ENCODE measurements at places on chromosomes 5 and 9.

- no peak for DNase-seq
Measured at GRCh38 chr5:67774786-67775185, 440.8 kb upstream of the PIK3R1 start.

- DNase-seq, result no peak
Measured at GRCh38 chr5:1390861-1391600, 46.1 kb upstream of the CLPTM1L start.

DNA sequence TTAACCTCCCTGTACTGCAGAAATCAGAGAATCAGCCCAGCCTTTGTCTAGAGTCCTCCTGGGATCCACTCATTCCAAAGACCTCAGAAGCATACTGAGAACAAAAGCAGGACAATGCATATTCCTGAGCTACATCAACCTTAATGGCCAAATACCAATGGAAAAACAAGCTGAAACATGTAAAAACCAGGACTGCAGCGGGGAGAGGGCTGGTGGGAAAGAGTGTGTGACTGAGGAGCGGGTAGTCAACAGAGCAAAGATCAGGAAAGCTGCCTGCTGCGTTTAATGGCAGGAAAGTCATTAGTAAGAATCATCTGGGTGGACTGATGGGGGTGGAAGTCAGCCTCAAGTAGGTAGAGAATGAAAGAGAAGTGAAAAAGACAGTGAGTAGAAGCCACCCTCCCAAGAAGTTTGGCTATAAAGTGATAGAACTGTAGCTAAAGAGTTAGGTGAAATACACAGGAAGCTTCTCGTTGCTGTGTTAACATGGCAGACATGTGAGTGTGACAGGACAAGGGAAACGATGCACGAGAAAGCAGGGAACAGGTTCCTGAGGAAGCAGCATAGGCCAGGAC, 88.1 kb downstream of the OTULIN start:
- DNase-seq, result no peak

DNA sequence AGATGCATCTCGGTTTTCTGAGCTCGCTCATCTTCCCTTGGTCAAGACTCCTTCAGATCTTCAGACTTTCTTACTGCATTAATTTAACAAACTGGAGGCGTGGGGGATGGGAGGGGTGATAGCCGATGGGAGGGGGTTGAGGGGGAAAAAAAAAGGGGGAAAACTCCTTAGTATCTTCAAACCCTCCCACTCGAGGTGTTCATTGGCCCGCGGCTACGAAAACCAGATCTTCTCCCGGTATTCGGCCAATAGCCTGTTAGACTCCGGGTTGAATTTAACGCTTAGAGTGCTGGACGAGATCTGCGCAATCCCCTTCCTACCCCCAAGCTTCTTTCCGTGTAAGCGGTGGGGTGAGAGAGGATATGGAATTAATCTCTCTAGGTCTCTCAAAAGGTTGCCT, 689 bp upstream of the GLRA1 start:
- no peak for DNase-seq

GRCh38 chr5:87361031-87361445, 51.7 kb downstream of the CCNH start:
- DNase-seq, result no peak

- no peak for DNase-seq
Measured at GRCh38 chr5:158233735-158234322, 374.9 kb upstream of the CLINT1 start.

DNA sequence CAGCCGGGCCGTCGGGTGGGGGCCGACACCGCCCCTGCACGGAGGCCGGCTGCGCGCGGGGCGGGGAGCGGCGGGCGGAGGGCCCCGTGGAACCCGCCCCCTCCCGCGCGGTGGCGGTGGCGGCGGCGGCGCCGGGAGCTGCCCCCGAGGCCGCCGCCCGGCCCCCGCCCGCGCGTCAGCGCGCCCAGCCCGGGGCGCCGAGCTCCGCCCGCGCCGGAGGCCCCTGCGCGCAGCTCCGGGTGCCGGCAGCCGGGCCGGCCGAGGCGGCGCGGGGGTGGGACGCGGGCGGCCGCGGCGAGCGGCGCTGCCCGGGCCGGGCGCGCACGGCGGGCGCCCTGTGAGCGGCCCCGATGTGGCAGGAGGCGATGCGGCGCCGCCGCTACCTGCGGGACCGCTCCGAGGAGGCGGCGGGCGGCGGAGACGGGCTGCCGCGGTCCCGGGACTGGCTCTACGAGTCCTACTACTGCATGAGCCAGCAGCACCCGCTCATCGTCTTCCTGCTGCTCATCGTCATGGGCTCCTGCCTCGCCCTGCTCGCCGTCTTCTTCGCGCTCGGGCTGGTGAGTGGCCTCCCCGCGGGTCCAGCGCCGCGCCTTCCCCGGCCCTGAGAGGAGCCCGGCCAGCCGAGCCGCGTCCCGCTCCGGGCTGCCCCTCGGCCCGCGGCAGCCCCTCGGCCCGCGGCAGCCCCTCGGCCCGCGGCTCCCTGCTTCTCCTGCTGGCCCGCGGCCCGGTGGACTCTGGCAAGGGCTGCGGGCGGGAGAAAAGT, at the start of gene ADCY2:
Gene ADCY2, plus strand, starts transcription at position 192 of the 766 bp plus-strand sequence. Its CDS starts 159 bp downstream, at position 351.
- DNase-seq, result no peak

GRCh38 chr9:18676525-18676924, 202.6 kb downstream of the ADAMTSL1 start:
- no peak for DNase-seq

DNA sequence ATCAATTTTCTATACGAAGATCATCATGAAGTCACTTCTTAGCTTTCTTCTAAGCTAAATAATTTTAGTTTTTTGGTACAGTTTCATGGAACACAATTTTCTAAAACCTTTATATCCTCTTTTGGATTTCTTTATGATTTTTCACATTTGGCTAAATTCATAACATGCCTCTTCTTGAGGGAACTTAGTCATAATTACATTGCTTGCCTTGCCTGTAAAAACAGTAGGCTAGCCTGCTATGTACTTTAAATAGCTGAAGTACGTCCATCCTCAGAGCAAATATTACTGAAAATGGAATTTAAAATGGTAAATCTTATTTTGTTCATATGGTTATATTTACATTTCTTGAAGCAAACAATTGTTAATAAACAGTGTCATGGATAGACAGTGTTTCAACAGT, 225.0 kb downstream of the VPS13A start:
- DNase-seq, result no peak

GRCh38 chr9:83106263-83106662, 43.3 kb upstream of the RASEF start:
- DNase-seq, result no peak

- DNase-seq, result no peak
Measured at GRCh38 chr9:126543490-126543889, 70.2 kb upstream of the LMX1B start.

DNA sequence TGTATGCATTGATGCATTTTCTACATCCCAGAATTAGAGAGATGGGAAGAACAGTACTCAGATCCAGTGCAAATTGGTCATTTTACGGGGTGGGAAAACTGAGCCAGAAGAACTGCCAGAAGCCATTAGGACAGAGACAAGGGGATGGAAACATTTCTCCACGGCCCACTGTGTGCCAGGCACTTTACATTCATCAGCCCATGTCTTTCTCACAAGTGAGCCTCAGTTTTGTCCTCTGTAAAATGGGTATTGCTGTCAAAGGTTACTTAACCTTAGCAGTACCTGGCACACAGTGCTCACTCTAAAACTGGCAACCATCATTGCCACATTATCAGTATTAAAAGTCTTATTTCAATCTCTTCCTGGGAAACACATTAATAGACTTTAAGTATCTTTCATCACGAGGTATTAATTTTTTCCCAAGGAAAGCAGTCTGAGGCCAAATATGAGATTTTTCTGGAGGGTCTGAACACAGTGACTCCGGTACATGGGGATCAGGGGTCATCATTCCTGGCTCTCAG, 5.2 kb downstream of the DUSP1 start:
- DNase-seq, result no peak

GRCh38 chr9:32854271-32854670, 70.9 kb downstream of the TMEM215 start:
- no peak for DNase-seq

- DNase-seq, result no peak
Measured at GRCh38 chr9:134209731-134210311, 45.5 kb upstream of the RNU6ATAC start.

GRCh38 chr9:118215549-118215948, 511.3 kb downstream of the TLR4 start:
- DNase-seq, result no peak

DNA sequence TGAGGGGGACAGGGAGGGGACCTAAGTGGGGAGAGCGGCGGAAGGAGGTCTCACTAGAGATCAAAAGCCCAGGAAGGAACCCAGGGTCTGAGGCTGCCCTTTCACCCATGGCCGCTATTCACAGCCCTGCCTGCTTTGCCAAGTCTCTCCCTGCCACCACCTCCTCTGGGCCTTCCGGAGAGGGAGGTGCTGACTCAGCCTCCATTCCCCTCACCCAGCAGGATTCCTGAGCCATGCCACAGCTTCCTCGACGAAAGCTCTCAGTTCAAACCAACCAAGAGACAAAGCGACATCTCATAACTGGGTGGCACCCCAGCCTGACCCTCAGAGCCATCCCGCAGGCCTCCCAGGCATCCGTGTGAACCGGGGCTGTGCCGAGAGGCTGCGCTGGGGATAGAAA, 36.7 kb downstream of the PAX5 start:
- DNase-seq, result no peak

DNA sequence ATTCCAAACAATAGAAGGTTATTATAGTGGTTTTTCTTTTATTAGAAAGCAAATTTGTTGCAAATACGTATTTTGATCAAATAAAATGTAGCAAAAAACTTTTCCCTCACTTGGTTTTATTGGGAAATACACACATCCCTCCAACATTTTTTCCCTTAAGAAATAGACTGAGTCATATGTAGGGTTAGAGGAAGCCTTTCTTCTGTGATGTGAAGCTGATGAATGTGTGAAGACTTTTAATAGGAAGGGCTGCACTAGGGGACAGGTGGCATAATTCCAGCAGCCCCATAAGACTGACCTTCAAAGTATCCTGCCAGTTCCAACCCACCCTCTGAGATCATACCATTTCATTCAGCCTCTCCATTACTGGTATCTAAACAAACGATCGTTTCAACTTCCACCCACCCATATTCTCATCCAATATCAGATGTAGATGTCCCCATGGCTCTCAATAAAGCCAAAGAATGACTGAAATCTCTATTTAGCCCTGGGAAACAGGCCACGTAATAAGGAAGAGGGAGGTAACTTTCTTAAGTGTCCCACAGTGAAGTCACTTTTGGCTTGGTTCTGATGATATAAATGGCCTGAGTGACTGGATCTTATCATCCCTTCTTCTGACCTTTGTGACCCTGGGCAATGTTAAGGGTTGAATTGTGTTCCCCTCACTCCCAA, 64.7 kb upstream of the LPAR1 start:
- DNase-seq, result no peak

- DNase-seq, result no peak
Measured at GRCh38 chr5:148388696-148389095, 4.9 kb downstream of the FBXO38 start.

- DNase-seq, result no peak
Measured at GRCh38 chr5:154000703-154001102, 38.0 kb downstream of the FAM114A2 start.

GRCh38 chr5:141876628-141877355, 1.4 kb downstream of the PCDH1 start:
- no peak for DNase-seq

GRCh38 chr5:135249658-135250057, 149.4 kb downstream of the MACROH2A1 start:
- peak; percentile 50 for DNase-seq

- no peak for DNase-seq
Measured at GRCh38 chr9:97987487-97987886, 4.3 kb downstream of the ANP32B start.

- DNase-seq, result no peak
Measured at GRCh38 chr5:80597500-80597899, 27.4 kb upstream of the ANKRD34B start.

DNA sequence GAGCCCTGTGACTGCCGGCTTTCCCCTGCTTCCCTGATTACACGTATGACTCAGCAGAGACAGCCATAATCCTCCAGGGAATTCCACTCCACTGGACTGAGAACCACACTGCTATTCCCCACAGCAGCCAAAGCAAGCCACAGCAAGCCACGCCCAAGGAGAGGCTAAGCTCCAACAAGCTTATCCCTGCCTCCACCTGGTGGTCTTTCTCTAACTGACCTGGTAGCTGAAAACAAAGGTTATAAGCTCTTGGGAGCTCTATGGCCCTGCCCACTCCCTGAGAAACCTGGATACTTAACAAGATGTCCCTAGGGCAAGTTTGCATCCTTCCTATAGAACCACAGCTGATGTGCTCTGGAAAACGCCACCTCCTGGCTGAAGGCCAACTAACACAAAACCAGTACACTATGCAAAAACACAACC, 613.7 kb upstream of the CDH18 start:
- no peak for DNase-seq

GRCh38 chr9:135263511-135263910, 176.0 kb downstream of the OLFM1 start:
- DNase-seq, result no peak

DNA sequence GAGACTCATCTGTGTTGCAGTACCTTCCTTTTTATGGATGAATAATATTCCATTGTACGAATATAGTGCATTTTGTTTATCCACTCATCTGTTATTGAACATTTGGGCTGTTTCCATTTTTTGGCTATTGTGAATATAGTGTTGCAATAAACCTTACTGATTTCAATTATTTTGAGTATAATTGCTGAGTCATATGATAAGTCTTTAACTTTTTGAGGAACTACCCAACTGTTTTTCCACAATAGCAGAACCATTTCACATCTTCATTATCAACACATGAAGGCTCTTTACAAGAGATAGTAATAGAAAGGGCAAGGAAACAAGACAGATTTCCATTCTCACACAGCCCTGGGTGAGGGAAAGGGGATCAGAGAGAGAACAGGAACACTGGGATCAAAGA, 329.2 kb downstream of the RAB3C start:
- DNase-seq, result no peak

- no peak for DNase-seq
Measured at GRCh38 chr5:17103461-17103860, 114.0 kb upstream of the BASP1 start.

DNA sequence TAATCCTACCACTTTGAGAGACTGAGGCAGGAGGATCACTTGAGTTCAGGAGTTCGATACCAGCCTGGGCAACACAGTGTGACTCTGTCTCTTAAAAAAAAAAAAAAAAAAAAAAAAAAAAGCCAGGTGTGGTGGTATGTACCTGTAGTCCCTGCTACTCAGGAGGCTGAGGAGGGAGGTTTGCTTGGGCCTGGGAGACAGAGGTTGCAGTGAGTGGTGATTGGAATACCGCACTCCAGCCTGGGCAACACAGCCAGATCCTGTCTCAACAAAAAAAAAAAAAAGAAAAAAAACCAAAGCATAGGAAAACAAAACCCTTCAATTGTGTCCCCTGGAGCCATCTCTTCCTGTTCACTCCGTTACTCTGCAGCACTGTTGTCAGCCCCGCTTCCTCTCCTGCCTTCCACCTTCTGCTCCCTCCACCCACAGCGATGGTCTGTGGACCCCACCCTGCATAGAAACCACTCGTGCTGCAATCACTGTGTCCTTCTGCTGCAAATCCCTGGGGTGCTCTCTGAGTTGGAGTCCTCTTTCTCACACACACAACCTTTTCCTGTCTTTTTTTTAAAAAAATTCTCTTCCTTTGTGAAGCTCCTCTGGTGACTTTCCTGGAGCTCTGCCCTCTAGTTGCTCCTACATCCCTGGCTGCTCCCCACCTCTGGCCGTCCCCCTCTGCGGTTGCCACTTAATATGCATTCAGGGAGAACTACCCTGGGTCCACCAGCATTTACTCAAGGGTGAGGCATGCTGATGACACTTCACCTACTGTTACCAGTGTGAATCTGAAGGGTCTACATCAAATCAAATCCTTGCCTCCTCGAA, 22.2 kb downstream of the CCT5 start:
- DNase-seq, result no peak

- no peak for DNase-seq
Measured at GRCh38 chr5:107072440-107072839, 598.3 kb downstream of the EFNA5 start.

GRCh38 chr5:118611332-118611945, 376.9 kb downstream of the DTWD2 start:
- DNase-seq, result no peak
